ENCODE measurements at places on chromosomes 16 and 17.

- no peak for DNase-seq
Observed at GRCh38 chr16:2082983-2083364, 35.2 kb downstream of the TSC2 start.

GRCh38 chr16:54411544-54411943 lies 125.0 kb upstream of the IRX3 start:
- no peak for DNase-seq

GRCh38 chr16:27433636-27434035 lies 31.7 kb downstream of the IL21R start:
- DNase-seq: no peak

DNA sequence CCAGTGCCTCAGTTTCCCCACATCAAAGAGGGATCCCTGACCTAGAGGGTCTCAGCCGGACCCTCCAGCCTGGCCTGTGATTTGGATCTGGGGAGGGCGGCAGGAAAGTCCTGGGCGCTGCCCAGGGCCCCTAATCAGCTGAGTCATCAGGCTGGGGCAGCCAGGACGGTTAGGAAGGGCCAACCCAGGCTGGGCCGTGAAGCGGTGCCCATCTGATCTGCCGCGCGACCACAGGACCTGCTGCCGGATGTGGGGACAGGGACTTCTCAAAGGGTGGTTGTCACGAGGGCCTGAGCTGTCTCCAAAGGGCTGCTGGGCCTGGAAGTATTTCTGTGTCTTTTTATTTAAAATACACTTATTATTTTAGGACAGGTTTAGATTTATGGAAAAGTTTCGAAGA lies 4.4 kb downstream of the TPSAB1 start:
- no peak for DNase-seq

Data from stimulated activated CD4-positive, alpha-beta T cell treated with anti-CD3 and anti-CD28 coated beads, Interleukin-12 subunit alpha, Interleukin-12 subunit beta, amount 100 ng/mL, for 4 hours (primary cell).